ENCODE measurements at places on chromosomes 1 and 21.
A peak's percentile ranks its signal among the peaks of the same experiment; 100 is the strongest.

GRCh38 chr1:14539953-14540563 lies 58.4 kb upstream of the KAZN start:
- DNase-seq: no peak

DNA sequence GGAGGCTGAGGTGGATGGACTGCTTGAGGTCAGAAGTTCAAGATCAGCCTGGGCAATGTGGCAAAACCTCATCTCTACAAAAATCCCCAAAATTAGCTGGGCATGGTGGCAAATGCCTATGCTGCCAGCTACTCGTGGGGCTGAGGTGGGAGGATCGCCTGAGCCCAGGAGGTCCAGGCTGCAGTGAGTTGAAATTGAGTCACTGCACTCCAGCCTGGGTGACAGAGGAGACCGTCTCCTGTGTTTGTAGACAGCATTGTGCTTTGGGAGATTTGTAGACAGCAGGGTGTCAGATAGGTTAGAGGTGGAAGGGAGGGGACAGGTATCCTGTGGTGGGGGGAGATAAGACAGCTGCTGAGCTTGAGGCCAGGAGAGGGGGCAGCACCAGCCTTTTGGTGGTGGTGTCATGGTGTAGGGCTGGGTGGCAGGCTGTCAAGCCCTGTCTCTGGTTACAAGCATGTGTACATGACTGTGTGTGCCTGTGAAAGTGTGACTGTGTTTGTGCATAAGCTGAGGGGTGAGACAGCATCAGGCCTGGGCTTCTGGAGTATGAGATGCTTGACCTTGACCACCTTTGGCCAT lies 15.2 kb downstream of the PPFIA4 start:
- no peak for DNase-seq

- no peak for DNase-seq
Observed at GRCh38 chr1:45355683-45356082, 15.4 kb upstream of the MUTYH start.

- no peak for DNase-seq
Observed at GRCh38 chr1:180028864-180029263, 74.3 kb downstream of the CEP350 start.

GRCh38 chr1:25195835-25196234 lies 36.5 kb downstream of the SYF2 start:
- no peak for DNase-seq

- no peak for DNase-seq
Observed at GRCh38 chr1:187411118-187411517, 582.4 kb downstream of the PLA2G4A start.

GRCh38 chr1:1291548-1292441 lies 11.6 kb downstream of the SCNN1D start:
- peak; percentile 34 for DNase-seq

DNA sequence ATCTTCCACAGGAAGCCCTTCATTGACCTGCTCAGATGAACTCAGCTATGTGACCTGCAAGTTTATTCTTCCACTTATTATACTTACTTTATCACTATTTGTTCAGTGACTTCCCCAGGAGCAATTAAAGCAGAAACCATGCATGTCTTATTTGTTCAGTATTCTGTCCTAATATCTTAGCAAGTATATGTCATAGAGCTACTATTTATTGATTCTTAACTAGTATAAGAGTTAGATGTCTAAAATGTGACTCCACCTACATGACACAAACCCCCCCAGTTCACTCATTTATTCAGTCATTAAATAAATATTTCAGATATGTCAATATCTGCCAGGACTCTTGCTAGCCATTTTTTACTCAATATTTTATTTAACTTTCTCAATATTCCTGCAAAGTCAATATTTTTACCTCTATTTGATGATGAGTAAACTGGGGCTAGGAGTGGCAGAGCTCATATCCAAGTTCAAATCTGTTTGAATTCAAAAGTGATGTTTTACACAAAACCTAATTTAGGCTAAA lies 469.0 kb upstream of the USP24 start:
- DNase-seq: no peak

GRCh38 chr1:184813528-184814089 lies 59.0 kb upstream of the EDEM3 start:
- DNase-seq: no peak

DNA sequence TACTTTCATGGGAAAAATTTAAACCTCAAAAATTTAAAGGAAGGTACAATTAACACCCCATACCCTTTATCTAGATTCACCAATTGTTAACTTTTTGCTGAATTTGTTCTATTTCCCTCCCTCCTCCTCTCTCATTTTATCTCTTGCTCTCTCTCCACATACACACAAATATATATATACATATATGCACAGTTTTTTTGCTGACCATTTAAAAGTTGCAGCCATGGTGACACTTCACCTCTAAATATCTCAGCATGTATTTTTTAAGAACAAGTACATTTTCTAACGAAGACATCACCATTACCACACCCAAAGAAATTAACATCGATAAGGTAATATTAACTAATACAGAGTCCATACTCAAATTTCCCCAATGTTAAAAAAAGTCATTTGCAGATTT lies 33.9 kb downstream of the LRIG2 start:
- DNase-seq: no peak

GRCh38 chr1:185404907-185405568 lies 88.0 kb upstream of the IVNS1ABP start:
- no peak for DNase-seq

DNA sequence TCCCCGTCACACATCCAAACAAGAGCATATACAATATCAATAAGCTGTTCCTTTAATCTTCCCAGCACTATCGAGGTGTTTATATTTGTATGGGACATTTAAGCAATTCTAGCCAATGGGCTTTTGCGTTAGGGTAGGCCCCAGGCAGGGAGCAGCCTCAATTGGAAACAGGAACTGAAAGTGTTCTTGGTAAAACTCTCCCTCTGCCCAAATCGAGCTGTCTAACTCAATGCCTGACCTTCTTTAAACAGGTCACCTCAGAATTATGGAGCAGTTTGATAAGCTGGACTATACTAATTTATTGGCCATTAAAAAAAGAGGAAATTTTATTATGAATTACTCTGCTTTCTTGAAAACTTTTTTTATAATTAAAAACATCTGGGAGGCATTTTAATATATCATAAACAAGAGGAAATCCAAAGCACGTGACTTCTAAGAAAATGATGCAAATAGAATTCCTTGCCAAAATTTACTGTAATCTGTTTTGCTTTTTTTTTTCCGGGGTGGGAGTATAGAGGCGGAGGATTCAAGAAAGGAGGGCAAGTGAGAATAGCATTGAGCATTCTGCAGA lies 498.1 kb downstream of the LMO4 start:
- no peak for DNase-seq

DNA sequence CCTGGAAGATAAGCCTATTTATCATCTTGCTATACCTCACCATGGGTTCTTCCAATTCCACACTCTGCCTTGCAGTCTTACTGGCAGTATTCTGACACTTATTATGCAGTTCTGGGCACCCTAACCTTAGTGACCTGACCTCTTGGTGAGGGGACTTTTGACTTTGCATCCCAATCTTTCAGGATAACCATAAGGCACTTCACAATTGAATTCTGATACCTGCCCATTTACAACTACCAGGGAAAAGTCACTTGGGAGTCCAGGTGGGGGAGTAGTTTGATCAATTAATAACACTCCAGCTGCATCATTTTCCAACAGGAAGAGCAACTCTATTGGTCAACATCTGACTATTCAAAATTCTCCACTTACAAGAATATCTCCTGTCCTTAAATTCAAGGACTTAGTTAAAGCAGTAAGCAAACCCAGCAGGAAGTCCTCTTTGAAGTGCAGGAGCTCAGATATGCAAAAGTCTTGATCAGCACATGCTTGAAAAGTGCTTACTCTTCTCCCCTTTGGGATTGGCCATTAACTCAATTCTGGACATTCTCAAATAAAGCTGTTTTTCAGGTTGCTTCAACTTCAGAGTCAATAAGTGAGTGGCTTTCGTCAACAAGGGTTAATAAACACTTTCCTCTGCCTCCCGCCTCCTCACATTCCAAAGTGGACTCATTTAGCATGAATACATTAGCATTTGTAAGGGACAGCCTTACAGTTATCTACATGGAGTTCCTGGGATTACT lies 177.4 kb upstream of the NRIP1 start:
- DNase-seq: no peak

GRCh38 chr1:159974350-159974965 lies 20.4 kb upstream of the SLAMF9 start:
- DNase-seq: no peak

- no peak for DNase-seq
Observed at GRCh38 chr1:155051777-155052398, 772 bp downstream of the ADAM15 start.

DNA sequence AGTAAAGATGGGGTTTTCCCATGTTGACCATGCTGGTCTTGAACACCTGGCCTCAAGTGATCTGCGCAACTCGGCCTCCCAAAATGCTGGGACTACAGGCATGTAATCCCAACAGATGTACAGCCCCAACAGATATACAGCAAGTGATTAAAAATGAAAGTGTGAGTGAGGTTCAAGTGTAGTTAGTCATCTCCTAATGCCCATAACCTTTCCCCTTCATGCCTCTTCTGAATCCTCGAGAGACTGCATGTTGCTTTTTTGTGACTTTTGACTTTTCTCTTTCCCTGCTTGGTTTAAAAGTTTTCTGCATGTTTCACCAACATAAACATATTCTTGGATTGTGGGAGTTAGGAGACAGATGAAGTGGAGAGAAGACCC lies 31.2 kb downstream of the KCNK2 start:
- DNase-seq: no peak

- DNase-seq: no peak
Observed at GRCh38 chr1:77899647-77900320, 11.4 kb downstream of the NEXN start.

- no peak for DNase-seq
Observed at GRCh38 chr1:171730052-171730451, 11.8 kb downstream of the VAMP4 start.

- no peak for DNase-seq
Observed at GRCh38 chr1:79259390-79260336, 253.1 kb upstream of the ADGRL4 start.

DNA sequence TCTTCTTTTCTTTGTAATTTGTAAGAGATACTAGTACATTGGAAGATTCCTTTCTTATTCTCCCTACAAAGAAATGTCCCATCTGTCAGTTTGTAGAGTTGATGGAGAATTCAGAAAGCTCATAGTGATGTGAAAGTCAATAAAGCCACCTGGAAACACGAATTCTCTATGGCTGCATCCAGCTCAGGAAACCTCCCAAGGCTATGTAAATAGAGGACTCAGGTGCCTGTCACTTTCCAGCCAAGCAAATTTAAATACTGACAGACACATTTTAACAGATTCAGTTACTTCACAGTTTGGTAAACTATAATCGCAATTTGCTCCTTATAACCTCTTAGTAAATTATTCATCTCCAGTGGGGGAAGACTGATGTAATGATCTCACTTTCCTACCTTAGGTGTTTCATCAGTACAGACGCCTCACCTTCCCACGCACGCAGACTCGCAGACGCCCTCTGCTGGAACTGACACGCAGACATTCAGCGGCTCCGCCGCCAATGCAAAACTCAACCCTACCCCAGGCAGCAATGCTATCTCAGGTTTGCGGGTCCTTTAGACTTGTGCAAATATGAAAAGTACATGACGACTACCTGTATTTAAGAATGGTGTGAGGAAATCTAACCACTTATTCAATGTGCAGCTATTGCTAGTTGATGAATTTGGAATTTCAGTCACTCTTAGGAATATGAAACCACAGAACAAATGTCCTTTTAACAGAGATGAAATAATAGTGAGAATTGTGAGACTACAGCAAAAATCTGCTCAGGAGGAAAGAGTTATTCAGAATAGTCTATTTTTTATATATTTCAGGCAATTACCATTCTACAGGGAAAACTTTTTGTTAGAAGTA lies 60.6 kb downstream of the PTPRC start:
- DNase-seq: peak; percentile 44

GRCh38 chr1:25889470-25889869 lies 14.0 kb upstream of the PAQR7 start:
- DNase-seq: no peak

DNA sequence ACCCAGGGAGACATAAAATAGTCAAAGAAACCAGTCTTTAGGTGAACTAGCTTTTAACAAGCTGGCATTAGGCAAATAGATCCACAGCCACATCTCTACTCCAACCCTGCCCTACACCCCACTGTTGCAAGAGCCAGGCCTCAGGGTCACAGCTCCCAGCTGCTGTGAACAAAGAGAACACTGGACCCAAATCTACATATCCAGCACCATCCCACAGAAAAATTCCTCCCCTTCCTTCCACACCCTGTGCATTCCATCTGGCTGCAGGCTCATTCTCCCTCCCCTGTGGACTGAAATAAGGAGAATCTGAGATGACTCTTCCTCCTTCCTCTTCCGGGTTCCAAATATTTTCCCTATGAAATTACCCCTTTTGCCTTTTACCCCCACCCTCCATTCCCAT lies 23.2 kb downstream of the DLGAP3 start:
- DNase-seq: no peak

- no peak for DNase-seq
Observed at GRCh38 chr1:97138515-97139032, 417.0 kb downstream of the PTBP2 start.

- DNase-seq: no peak
Observed at GRCh38 chr1:169694304-169695075, 16.9 kb downstream of the SELL start.

GRCh38 chr1:109133815-109134214 lies 19.9 kb downstream of the ELAPOR1 start:
- no peak for DNase-seq

DNA sequence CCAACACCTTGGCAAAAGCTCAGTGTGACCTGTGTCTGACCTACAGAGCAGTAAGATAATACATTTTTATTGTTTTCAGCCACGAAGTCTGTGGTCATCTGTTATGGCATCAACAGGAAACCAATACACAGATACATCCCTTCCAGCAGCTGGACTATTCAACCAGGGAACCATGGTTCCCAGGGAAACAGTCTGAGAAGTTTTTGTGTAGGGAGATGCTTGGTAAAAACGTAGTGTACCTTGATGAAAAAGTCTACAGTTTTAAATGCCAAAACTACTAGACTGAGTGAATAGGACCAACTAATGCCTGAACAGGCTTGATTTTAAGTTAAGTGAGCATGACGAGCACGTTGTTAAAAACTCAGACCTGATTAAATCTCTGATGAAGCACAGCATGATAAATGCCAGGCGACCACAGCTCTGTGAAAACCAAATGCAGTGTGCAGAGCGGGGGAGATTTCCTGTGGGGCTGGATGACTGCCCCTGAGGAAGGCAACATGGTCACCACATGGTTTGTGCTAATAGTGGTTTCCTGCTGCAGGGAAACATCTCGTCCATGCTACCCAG lies 228.9 kb downstream of the TNR start:
- DNase-seq: no peak

DNA sequence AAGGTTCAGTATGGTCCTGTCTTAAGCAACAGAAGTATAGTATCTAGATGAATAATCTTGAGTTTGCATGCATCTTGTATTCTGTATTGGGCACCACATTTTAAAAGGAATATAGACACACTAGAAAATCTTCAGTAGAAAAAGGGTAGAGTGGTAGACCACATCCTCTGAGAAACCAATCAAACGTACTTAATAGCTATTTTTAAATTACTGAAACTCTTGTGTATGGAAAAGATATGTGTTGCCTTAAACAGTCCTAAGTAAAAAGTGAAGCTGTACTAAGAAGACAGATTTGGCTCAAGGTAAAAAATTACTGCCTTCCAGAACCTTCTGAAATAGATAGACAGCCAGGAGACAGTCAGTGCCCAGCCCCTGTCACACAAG lies 3.1 kb downstream of the CTXND2 start:
- DNase-seq: no peak

GRCh38 chr21:35614396-35614921 lies 445.9 kb downstream of the SETD4 start:
- no peak for DNase-seq

Measured in stimulated activated CD4-positive, alpha-beta T cell treated with anti-CD3 and anti-CD28 coated beads, Interleukin-1b, Interleukin-23, amount 100 ng/mL, for 1 hour (primary cell).